Muscle of arm (tissue), 14 donors: ENCODE measurements at places on chromosomes 1 and 21.

- no peak for DNase-seq
Observed at GRCh38 chr1:4594286-4594991, 60.0 kb upstream of the AJAP1 start.

GRCh38 chr1:226629896-226630550 lies 81.5 kb downstream of the STUM start:
- no peak for DNase-seq

GRCh38 chr1:63849149-63849548 lies 75.3 kb downstream of the ROR1 start:
- no peak for DNase-seq

- no peak for DNase-seq
Observed at GRCh38 chr1:196685506-196685905, 33.7 kb downstream of the CFH start.

DNA sequence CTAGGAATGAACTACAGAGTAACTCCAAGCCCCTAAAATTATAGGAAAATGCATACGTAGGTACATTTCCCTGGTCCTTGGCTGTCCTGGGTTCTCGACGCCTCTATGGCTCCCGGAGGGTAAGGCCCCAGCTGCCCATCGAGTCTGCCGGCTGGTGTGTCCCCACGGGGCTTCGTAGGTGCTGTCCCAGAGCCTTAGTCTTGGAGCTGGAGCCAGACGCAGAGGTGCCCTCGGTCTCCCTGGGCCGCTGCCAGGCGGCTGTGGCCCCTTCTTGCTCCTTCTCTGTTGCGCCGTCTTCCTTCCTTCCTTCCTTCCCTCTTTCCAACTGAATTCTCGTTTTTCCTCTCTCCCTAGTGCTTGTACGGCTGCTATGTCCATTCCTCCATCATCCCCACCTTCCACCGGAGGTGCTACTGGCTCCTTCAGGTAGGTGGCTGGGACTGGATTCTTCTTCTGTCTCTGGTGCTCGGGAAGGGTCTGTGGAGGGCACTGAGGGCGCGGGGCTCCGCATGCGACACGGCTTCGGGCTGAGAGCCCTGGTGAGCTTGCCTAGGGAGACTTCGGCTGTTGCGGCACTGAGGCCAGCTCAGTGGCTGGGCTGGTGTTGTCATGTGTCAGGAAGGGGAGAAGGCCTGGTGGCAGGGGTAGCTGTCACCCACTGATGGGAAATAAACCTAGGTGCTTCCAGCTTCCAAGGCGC lies 303.5 kb upstream of the VAMP3 start:
- no peak for DNase-seq

DNA sequence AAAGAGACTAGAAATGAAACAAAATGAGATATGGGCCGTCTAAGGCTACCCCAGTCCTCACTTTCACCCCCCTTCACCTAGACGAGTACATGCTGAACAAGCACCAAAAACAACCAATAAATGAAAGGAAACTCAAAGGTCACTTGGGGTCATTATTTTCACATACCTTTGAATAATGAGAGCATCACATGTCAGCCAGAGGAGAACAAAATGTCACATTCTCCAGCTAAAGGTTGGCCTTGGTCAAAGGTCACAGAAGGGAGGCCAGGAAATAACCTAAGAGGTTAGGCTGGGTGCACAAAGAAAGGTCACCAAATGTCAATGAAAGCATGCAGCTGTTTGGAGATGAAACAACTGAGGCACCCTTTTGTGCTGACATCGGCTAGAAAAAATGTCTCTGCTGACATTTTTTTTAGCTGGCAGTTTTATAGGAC lies 288.7 kb upstream of the USP25 start:
- DNase-seq, result no peak

GRCh38 chr21:43932005-43932404 lies 67.0 kb downstream of the AGPAT3 start:
- DNase-seq, result no peak

- DNase-seq, result no peak
Observed at GRCh38 chr1:31521761-31522555, 54.4 kb upstream of the TINAGL1 start.

GRCh38 chr1:115036814-115037507 lies 7.3 kb downstream of the TSHB start:
- no peak for DNase-seq

DNA sequence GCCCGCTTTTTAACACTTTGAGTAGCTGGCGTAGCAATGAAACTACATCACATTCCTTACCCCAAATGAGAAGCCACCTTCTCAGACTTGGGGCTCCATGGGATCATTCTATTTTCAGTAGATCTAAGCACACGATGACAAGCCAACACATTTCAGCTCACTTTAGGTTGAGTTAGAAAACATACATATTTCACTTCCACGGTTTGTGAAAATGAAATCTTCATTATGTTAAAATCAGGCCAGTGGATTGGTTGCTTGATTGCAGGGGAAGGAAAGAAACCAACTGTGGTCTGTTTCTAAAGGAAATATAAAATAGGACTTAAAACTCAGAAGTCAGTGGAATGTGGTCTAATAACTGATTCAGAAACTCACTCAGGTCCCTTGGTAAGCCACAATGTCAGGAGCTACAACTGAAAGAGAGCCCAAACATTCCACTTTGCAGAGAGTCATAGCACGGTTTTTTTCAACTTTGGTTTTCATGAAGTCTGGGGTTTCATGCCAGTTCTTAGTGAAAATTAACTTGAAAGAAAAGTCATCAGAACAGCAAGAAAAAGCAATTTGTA lies 82.3 kb upstream of the TIAM1 start:
- DNase-seq, result no peak

DNA sequence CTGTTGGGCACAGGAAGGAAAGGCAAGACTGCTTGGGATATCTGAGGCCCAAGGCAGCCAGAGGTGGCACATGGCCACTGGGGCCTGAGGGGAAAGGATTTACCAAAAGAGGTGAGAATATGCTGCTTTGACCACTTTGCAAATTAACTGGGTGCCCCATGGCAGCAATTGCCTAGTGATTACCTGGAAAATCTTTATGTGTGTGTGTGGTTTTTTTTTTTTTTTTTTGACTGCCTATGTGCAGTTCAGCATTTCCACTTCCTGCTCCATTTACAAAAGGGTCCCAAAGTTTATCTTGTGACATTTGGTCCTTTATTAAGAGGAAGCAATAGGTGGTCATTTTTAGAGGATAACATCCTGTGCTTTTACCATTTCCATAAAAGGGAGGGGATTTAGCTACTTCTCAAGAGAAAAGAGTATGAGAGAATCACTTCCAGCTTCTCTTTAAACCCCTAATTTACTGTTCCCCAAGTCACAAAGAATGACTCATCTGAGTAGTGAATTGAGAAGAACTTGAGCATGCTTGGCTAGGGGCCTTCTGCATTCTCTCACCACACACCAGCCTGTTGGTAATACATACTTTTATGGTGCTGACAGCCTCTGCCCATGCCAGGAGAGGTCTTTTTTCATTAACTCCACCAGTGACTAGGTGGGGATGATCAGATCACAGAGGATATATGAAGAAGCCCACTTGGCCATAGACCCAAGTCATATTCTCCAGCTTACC lies 52.1 kb downstream of the SYDE2 start:
- DNase-seq, result no peak

- no peak for DNase-seq
Observed at GRCh38 chr1:240100371-240100934, 8.8 kb downstream of the FMN2 start.

DNA sequence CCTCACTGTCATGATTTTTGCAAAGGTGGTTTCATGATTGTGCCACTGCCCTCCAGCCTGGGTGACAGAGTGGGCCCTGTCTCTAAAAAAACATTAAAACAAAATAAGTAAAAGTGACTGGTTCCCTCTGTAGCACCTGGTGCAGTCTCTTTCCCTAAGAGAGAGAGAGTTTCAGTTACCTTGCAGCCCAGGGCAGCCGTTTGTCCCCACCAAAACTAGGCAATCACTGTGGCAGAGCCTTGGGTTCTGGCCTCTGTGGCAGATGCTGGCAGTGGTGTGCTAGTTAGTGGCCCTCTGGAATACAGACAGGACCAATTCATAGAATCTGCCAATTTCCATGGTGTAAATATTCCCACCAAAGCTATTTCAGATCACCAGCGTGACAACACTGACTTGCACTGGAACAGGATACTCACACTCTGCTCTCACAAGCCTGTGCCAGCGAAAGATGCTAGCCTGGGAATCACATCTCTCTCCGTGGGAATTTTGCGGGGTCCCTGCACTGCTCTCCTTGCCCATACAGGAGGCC lies 108.7 kb downstream of the TLR5 start:
- no peak for DNase-seq

- DNase-seq, result peak; percentile 13
Observed at GRCh38 chr1:21764615-21765423, 18.1 kb downstream of the USP48 start.

DNA sequence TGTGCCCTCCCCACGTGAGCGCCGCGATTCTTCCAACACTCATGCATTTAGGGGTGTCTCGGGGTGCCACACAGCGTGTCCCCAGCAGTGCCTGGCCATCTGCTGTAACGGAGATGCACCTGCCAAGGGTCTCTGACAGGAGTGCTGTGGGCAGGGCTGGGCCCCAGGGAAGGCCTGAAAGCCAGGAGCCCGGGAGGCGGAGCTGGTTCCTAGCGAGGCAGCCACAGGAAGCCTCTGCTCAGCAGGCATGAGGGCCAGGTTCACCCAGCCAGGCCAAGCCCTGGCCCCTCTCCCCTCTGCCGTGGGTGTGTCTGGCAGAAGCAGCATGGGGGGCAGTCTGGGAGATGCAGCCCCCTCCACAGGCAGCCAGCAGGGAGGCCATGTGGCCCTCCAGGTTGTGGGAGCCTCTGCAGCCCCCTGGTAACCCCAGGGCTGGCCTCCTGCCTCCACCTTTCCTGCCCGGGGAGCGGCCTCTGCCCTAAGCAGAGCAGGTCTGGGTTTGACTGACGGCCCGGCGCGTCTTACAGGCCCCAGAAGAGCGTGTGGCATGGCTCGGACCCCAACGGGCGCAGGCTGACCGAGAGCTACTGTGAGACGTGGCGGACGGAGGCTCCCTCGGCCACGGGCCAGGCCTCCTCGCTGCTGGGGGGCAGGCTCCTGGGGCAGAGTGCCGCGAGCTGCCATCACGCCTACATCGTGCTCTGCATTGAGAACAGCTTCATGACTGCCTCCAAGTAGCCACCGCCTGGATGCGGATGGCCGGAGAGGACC lies 30.4 kb downstream of the SLC19A1 start:
- no peak for DNase-seq

GRCh38 chr1:67814121-67814772 lies 19.0 kb downstream of the GNG12 start:
- no peak for DNase-seq

DNA sequence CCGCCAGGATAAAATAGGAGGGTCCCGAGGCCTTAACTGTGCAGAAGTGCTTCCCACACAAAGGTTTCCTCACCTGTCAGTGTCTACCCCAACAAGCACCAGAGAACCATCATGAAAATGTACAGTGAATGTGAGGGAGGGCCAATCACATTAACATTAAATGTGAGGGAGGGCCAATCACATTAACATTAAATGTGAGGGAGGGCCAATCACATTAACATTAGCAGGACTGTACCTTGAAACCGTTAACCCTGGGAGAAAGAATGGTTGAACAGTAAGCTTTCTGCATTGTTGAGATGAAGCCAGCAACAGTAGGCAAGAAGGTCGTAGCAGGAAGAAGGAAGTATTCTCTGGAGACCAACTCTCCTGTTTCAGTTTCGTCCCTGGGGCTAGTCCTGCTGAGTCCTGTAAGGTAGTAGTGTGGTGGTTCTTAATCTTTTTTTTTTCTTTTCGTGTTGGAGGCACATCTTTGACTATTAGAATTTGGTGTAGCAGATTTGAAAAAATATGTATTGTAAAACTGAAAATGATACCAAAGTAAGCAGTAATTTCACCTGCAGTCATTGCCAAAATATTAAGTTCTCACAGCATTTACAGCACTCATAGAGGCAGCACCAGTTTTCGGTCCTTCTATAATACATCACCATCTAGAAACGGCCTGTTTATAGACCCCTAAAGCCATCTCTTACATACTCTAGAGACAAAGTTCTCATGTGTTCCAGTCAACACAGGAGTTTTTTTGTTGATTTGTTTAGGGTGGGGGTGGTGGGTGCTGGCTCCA lies 98.6 kb upstream of the PPP2R5A start:
- DNase-seq, result peak; percentile 6

GRCh38 chr1:223355699-223356098 lies 8.3 kb downstream of the SUSD4 start:
- no peak for DNase-seq

- DNase-seq, result no peak
Observed at GRCh38 chr1:206970446-206970845, at the start of gene FCAMR. Gene FCAMR (minus strand): TSS chr1:206970460. CDS start chr1:206970125, 335 bp downstream.

- DNase-seq, result peak; percentile 6
Observed at GRCh38 chr1:224851210-224851847, 78.1 kb upstream of the DNAH14 start.

GRCh38 chr21:36828891-36829515 lies 130.1 kb downstream of the SIM2 start:
- no peak for DNase-seq

DNA sequence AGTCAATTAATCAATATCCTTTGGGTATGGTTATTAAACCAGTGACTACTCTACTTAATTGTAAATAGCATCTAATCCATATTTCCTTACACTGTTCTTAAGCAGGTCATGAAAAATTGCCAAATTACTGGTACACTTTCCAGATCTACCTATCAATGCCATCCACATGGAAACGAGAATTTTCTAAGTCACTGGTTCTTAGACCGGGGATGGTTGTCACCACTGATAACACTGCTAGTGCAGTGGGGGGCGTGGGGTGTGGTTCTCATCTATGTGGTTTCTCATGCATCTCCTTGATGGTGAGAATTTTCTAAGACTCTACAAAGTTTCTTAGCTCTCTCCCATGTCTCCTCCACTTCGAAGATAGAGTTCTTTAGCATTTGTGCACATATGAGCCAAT lies 63.7 kb upstream of the COG2 start:
- no peak for DNase-seq

DNA sequence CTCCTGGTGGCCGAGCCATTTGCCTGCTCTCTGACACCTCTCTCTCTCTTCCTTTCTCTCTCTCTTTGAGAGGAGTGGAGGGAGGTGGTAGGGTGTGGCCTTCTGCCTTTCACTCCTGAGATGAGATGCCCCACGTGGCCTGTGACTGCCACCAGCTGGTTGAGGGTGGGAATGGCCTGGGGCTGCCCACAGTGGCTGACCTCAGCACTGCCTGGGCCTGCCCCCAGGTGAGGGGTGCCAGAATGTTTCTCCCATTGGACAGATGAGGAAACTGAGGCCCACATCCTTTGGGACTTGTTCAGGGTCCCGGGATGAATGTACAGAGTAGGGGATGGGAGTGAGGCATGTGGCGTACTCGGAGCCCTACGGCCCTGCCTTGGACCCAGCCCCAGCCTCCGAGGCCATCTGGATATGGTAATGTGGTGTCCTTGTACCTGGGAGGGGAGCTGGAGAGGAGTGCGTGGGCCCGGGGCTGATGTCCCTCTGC lies 12.7 kb upstream of the C1orf167 start:
- no peak for DNase-seq

DNA sequence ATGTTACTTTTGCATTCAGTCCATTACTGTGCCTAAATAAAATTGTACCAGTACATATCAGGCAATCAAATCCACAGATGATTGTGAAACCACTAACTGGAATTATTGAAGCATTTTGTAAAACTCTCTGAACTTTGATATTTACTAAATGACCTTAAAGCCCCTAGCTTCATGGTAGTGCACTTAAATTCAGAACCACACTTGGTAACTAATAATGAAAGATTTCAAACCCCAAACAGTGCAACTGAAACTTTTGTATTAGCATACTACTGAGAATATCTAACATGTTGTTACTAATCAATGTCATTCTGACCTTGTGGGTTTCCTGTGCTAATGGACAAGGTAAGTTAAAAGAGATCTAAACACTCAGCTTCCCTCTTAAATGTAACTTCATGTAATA lies at the start of gene CFHR3:
CFHR3 (plus strand) TSS at position 238 of the 400 bp plus-strand sequence; CDS start at position 285, 47 bp downstream.
- DNase-seq, result no peak
